ENCODE measurements at places on chromosomes 16 and 17. TPM values are rescaled to one million over a fixed set of nuclear protein-coding genes. Genes with fewer than 3 reads are reported as not detected.

CASKIN1 gene
- total RNA-seq: 2.2 TPM

TMED6 gene
- total RNA-seq: 1.6 TPM

MSRB1 gene
- 23.0 TPM for total RNA-seq

TAC4 gene
- not detected for total RNA-seq

CRHR1 gene
- not detected for total RNA-seq

GPR142 gene
- 0.28 TPM for total RNA-seq

ABCA9 gene
- 0.07 TPM for total RNA-seq

- H3K4me3 ChIP-seq: no peak overlapping the region
- no peak overlapping the region for H3K27ac ChIP-seq
- H3K4me1 ChIP-seq: no peaks in the 10 kb centered on the region
- H3K36me3 ChIP-seq: no peaks in the 10 kb centered on the region
Observed at GRCh38 chr16:83095941-83096692, 469.3 kb downstream of the CDH13 start.

GRCh38 chr17:29883497-29883896 lies 46.5 kb downstream of the SSH2 start:
- H3K36me3 ChIP-seq: peaks cover 6% of the 10 kb centered on the region
- no peak overlapping the region for H3K27ac ChIP-seq
- H3K4me1 ChIP-seq: peaks cover 11% of the 10 kb centered on the region
- no peak overlapping the region for H3K4me3 ChIP-seq
- DNase-seq: no peak

DNA sequence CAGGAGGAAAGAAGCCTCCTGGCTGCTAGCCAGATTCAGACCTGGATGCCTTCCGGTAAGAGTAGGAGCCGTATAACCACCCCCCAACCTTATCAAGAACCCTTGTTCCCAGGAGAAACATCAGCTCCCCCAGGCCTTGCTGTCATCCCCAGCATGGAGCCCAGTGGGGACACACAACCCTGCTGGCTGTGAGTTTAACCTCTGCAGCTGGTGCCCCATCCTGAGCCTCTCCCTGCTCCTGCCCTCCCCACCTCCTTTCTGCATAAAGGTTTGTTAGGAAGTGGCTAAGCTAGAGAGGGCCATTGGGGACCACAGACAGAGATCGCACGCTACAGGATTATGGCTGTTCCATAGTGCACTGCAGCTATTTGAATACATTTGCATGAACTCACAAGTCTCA lies 55.5 kb upstream of the RPL38 start:
- H3K4me1 ChIP-seq: no peaks in the 10 kb centered on the region
- peaks cover 3% of the 10 kb centered on the region for H3K27me3 ChIP-seq
- no peak for DNase-seq

- H3K27ac ChIP-seq: no peak overlapping the region
- DNase-seq: no peak
- no peaks in the 10 kb centered on the region for H3K4me1 ChIP-seq
Observed at GRCh38 chr16:6018848-6019489, 921.4 kb upstream of the EEF2KMT start.

- H3K27me3 ChIP-seq: peaks cover 6% of the 10 kb centered on the region
- no peak for DNase-seq
- no peaks in the 10 kb centered on the region for H3K36me3 ChIP-seq
- no peaks in the 10 kb centered on the region for H3K4me1 ChIP-seq
- no peak overlapping the region for H3K27ac ChIP-seq
Observed at GRCh38 chr17:13636951-13637350, 35.2 kb upstream of the HS3ST3A1 start.

GRCh38 chr17:17354560-17355349 lies 51.6 kb downstream of the NT5M start:
- no peak overlapping the region for H3K27ac ChIP-seq
- H3K27me3 ChIP-seq: peaks cover 12% of the 10 kb centered on the region
- H3K36me3 ChIP-seq: no peaks in the 10 kb centered on the region
- peak; percentile 92 for DNase-seq
- no peak overlapping the region for H3K4me3 ChIP-seq
- no peaks in the 10 kb centered on the region for H3K4me1 ChIP-seq

DNA sequence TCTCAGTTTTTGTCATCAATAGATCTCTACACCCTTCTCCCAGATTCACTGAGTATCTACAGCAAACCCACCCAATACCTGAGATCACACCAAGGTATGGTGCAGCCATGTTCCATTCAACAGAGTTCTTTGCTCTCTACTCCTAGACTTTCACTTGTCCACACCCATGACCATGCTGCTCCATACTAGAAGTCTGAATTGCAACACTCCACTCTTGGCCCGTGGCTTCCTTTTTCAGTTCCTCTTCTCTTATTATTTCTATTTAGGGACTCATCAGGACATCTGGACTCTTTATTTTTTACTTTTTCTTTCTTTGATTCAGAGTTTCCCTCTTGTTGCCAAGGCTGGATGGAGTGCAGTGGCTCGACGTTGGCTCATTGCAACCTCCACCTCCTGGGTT lies 37.1 kb downstream of the YWHAE start:
- H3K36me3 ChIP-seq: peaks cover 39% of the 10 kb centered on the region
- peak overlapping the region; percentile 68 for H3K27ac ChIP-seq
- peak overlapping the region; percentile 44 for H3K4me3 ChIP-seq
- H3K4me1 ChIP-seq: peaks cover 43% of the 10 kb centered on the region

- peaks cover 32% of the 10 kb centered on the region for H3K4me1 ChIP-seq
- peak overlapping the region; percentile 96 for H3K27ac ChIP-seq
- H3K4me3 ChIP-seq: peak overlapping the region; percentile 89
- peaks cover 2% of the 10 kb centered on the region for H3K27me3 ChIP-seq
Observed at GRCh38 chr16:9091867-9092281, 430 bp downstream of the HAPSTR1 start.

DNA sequence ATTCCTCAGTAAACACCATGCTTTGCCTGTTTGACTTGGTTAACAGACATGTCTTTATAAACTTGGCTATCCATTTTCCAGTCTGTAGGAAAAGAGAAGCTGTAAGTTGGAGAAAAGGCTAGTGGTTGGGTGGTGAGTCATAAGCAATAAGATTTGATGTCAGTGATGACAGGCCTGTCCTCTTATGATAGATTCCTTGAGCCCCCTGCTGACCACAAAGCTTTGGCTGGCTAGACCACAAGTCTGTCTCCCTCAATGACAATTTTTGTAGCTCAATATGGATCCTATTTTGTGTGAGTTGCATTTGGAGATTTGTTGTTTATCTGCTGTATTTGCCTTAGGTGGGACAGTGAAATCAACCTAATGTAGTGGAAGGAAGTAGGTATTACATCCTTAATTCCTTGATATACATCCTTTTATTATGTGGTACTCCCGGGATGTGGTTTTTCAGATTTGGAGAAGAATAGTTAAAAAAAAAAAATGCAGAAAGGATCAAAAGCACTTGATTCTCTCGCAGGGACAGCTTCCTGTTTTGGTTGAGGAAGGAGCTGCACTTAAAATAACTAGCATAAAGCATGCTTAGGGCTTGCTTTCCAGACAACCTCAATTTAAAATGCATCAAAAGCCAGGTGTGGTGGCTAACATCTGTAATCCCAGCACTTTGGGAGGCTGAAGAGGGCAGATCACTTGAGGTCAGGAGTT lies 67.4 kb downstream of the SIAH1 start:
- peak overlapping the region; percentile 68 for H3K27ac ChIP-seq
- no peaks in the 10 kb centered on the region for H3K27me3 ChIP-seq
- no peak for DNase-seq
- H3K36me3 ChIP-seq: peaks cover 50% of the 10 kb centered on the region
- H3K4me3 ChIP-seq: peak overlapping the region; percentile 51
- peaks cover 24% of the 10 kb centered on the region for H3K4me1 ChIP-seq

DNA sequence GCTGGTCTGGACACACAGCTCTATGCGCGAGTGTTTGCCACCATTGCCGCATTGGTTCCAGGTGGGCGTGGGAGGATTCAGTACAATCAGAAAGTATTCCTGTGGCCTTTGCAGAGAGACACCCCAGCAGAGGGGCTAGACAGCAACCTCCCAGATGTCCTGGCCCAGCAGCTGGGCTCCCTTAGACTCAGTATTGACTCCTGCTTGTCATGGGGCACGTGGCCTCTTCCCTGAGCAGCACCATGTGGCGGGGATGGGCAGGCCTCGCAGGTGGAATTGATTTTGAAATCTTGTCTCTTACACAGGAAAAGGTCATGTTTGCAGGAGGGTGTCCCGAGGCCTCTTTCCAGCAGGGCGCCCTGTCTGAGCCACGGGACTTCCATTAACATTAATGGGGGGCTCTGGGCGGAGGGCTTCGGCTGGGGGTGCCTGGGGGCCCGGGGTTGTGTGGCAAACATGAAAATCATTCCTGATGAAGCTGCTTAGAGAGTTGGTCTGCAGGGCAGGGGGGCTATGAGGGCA lies 96.4 kb downstream of the C16orf78 start:
- peaks cover 3% of the 10 kb centered on the region for H3K27me3 ChIP-seq
- H3K27ac ChIP-seq: no peak overlapping the region
- no peak overlapping the region for H3K4me3 ChIP-seq
- H3K36me3 ChIP-seq: no peaks in the 10 kb centered on the region

- H3K4me3 ChIP-seq: peak overlapping the region; percentile 85
- H3K27ac ChIP-seq: peak overlapping the region; percentile 84
- no peaks in the 10 kb centered on the region for H3K36me3 ChIP-seq
- no peaks in the 10 kb centered on the region for H3K27me3 ChIP-seq
- H3K4me1 ChIP-seq: peaks cover 52% of the 10 kb centered on the region
Observed at GRCh38 chr17:78252701-78253635, 21.5 kb downstream of the TMEM235 start.

Measured in activated CD4-positive, alpha-beta T cell treated with anti-CD3 and anti-CD28 coated beads, Interleukin-2, amount 10 ng/mL, durations not matched to agents 24 days and 14 days (primary cell).